NCI-H460 (cell line): ENCODE measurements at places on chromosomes 6 and 20.

GRCh38 chr6:149492798-149493343, 8.1 kb upstream of the ZC3H12D start:
- DNase-seq = no peak

DNA sequence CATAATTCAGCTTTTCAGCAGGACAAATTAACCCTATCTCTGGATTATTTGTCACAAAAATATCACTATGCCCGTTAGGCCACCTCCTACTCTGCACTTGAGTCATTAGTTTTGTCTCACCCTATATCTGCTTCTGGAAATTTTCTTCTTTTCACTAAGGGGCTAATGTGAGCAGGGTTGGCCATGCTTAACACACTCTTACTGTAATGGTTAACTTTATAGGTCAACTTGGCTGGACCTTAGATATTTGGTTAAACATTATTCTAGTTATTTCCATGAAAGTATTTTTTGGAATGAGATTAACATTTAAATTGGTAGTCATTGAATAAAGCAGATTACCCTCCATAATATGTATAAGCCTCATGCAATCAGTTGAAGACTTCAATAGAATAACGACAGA, 394.6 kb upstream of the PTCHD4 start:
- DNase-seq = no peak

DNA sequence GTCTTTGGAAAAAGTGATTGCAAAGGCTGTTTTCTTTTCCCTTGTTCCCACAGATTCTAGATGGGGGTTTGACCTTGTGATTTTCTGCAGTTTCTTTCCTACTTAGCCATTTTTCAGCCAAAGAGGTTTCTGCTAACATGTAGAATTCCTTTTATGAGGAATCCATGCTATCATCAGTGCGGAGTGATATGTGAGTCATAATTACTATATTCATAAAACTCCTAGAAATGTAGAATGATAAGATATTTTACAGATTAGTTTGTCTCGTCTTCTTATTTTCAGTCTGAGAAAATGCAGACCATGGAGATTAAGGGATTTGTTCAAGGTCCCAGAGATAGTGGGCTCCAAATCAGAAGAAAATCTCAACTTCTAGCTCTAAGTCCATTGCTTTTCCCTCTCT, 98.6 kb downstream of the KCNQ5 start:
- no peak for DNase-seq

- no peak for DNase-seq
These were observed 22.1 kb downstream of the L3MBTL1 start for GRCh38 chr20:43529457-43530153.

- DNase-seq = peak; percentile 22
These were observed 4.5 kb upstream of the DEFB126 start for GRCh38 chr20:137668-138490.

DNA sequence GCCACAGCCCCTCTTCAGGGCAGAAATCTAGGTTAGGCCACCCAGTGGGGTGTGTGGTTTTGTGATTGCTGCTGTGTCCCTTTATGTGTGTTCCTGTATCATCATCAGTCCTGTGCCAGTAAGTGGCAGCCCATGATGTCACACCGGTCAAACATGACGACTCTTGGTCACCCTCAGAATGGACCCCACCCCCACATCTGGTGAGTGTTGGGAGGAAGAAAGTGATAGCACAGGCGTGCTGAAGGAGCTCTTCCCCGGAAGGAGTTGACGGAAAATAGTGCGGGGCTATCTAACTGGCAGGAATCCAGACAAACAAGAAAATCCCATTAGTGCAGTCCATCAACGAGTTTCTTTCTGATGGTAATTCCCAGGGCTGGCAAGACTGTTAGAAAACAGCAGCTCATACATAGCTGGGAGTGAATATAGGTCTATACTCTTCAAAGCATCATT, 33.4 kb upstream of the IL17A start:
- no peak for DNase-seq

DNA sequence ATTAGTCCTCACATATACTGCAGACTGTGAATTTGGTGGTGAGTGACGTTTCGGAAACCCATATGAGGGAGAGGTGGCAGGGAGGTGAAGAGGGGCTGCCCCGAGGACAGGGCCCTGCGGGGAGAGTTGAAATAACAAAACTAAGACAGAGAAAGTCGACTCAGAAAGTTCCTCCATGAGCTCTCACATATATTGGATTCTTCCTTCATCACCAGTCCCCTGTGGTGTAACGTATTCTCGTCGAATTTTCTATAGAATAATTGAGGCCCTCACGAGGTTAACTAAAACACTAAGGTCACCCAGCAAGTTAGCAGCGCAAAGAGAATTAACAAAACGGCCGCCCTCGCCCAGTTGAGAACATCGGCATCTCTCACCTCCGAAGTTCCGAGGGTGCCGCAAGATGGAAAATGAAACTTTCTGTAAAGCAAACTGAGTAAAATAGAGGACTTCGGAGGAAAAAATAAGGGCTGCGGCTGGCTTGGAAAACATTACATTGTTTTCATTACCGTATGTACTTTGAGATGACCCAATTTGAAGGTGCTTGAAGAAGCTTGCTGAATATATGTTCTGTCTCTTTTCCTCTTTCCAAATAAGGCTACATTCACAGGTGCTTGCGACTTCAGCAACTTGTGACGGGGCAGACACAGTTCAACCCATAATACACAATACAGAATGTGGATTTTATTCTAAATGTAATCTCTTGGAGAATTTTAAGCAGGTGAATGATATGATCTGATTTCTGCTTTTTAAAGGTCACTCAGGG, 490.9 kb upstream of the JARID2 start:
- no peak for DNase-seq

DNA sequence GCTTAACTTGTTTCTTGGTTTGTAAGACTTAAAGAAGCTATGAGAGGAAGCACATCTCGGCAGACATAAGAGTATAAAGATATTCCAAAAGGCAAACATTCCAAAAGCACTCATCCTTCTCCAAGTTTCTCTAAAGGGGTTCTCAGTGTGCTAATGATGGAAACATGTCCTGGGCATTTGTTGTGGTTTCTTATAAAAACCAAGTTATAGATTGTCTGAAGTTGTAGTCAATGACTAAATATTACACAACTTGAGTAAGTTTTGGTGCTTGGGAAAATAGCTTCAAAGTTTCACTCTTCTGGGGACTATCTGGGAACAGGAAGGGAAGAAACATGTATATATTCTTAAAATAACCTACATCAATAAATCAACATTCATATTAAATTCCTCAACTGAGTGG, 128.3 kb upstream of the TBX18 start:
- DNase-seq = no peak

DNA sequence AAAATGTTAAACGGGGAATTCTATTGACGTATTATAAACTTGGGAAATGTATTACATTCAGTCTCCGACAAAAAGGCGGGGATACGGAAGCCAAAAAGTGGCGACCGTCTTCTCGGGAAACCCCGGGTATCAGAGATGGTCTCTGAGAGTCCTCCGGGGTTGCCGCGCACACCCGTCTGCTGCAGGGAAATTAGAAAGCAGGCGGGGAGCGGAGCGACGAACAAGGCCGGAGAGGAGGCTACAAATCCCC, 1.5 kb downstream of the SALL4 start:
- DNase-seq = no peak

DNA sequence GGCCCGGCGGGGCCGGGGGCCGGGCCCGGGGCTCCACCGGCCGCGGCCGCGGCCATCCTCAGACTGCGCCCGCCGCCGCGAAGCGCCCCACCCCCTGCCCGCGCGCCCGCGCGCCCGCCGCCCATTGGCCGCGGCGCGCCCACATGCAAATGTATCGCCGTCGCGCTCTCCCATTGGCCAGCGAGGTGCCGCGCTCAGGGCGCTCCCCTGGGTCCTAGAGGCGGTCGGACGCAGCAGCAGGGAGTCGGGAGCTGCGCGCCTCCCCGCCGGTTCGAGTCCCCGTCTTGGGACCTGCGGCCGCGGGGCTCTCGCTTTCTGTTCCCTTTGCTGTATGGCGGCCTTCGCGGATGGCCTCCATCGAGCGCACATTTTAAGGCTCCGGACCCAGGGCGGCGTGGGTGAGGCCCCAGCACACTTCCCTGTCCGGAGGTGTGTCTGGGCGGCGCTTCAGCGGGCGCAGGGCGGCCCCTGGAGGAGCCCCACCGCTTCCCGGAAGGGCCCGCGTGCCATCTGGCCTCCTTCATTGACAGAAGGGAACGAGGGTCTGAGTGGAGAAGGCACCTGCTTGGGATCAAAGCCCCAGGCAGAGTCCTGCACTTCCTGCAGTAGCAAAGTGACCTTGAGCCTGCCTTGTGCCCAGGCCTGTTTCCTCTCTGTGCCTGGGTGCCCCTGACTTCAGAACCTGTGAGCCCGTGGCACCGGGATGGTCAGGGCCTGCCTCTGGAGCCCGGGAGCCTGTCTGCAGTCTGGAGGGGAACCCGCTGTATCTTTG, at the start of gene CABLES2:
Gene CABLES2, minus strand, starts transcription at position 65 of the 772 bp plus-strand sequence. Its CDS starts 9 bp downstream, at position 56.
- peak; percentile 93 for DNase-seq

GRCh38 chr6:36671687-36672375, 6.7 kb upstream of the CDKN1A start:
- DNase-seq = no peak

- DNase-seq = no peak
These were observed 24.7 kb downstream of the RALGAPB start for GRCh38 chr20:38497246-38497935.

DNA sequence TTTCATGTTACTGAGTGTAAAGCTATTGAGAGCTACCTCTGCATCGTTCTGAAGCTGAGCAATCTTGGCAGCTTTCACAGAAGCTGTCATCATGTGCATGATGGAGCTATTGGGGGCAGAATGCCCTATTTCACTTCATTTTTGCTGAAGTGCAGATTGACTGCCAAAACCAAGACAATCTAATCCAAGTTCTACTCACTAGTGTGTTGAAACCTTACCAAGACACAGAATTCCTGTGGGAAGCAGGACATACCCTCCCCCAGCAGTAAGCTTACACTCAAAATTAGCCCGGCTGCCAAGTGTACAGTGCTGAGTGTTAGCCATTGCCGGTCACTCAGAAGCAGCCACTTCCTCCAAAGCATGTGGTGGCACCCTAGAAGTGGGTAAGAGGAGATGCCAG, 177.3 kb upstream of the TENT5A start:
- no peak for DNase-seq

GRCh38 chr20:52469128-52469527, 277.5 kb upstream of the ZFP64 start:
- no peak for DNase-seq

DNA sequence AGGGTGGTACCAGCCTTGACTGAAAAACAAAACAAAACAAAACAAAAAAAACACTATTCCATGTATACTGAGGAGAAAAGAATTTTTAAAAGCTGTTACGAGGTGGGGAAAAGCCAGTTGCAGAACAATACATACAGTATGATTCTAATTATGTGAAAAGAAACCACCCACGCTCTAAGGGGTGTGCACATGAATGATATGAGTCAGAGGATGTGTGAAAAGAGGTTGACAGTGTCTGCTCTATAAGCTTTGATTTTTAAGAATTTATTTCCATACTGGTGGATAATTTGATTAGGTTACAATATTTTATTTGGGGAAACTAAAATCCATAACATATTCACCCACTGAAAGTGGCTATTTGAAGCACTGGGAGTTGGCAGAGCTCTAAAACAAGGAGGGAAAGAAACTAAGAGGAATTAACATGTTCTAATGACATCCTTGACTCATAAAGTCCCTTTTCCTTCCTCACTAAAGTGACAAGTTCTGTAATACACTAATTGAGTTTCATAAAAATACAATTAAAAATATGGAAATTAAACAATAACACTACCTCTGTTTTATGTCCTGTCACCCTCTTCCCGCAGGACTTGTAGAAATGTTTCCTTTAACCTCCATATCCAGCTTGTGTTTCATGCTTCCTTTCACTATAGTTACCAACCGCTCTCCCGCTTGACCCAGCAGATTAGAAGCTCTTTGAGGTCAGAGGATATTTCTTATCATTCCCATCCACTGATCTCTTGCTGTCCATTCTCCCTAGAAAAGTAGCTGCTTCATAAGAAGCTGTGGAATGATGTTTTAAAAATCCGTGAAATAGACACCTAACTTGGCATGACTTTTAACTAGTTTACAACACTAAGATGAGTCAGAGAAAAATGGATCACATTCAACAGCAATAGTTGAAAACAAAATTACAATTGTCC, 118.6 kb upstream of the CCDC28A start:
- DNase-seq = no peak

- no peak for DNase-seq
These were observed 6.6 kb downstream of the CST8 start for GRCh38 chr20:23497536-23497935.

- DNase-seq = no peak
These were observed 8.9 kb downstream of the ARHGAP40 start for GRCh38 chr20:38610521-38610920.

- DNase-seq = no peak
These were observed 10.2 kb downstream of the SOD2 start for GRCh38 chr6:159682810-159683209.

DNA sequence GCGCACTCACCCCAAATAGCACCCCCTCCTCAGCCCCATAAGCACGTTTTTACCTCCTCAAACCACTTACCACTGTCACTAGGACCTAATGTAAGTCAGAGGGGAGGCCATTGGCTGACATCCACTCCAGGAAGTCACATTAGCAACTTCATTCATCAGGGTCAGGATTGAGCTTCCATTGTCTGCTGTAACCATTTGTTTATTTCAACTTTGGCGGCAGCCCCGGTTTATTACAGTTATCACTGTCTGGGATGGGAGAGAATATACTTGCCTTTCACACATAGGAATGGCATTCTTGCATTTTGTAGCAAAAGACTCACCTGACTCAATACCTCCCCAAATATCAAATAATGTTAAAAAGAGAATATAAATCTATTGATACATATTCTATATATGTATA, 38.3 kb downstream of the MAFB start:
- no peak for DNase-seq

DNA sequence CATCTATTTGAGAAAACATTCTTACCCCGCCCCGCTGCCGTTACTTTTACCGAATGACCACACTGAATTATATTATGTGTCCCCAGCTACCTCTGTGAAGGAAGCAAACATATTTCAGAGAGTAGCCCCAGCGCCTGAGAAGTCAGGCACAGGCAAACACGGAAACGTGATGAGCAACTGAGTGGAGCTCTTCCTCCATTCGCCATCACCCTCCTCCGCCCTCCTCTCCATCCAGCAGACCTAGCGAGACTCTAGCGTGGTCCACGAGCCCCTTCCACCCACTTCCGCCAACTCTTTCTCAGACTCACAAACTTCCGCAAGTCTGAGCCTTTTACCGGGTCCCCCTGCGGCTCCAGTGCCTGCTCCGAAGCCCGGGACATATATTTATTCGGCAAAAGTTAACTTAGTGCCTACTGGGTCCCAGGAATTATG, 582 bp downstream of the SNRPB start:
- DNase-seq = no peak
